ENCODE measurements at places on chromosomes 1 and 21. TPM values are rescaled to one million over a fixed set of nuclear protein-coding genes. Genes with fewer than 3 reads are reported as not detected.

TRPM2 gene
- 2.0 TPM for total RNA-seq

KCND3 gene
- total RNA-seq, result 8.9 TPM

MUTYH gene
- 11.1 TPM for total RNA-seq

- DNase-seq, result no peak
- no peak overlapping the region for H3K4me3 ChIP-seq
- H3K27ac ChIP-seq, result no peak overlapping the region
- H3K4me1 ChIP-seq, result no peaks in the 10 kb centered on the region
- no peaks in the 10 kb centered on the region for H3K27me3 ChIP-seq
Observed at GRCh38 chr1:4464478-4464877, 189.9 kb upstream of the AJAP1 start.

DNA sequence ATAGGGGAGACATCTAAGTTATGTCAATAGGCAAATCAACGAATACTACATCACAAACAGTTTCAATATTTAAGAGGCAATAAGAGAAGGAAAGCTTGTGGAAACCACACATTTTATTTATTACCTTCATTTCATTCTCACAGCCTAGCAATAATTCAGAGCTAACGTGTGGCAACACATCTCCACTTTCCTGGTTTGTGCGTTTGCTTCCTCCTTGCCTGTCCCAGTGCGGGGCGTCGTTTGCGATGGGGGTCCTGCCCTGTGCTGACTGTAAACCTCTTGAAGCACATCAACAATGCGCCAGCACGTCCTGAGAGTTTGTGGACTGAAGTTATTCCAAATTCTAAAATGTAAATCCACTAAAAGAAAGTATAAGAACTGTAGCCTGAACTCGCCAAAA, 14.4 kb upstream of the VPS26C start:
- no peaks in the 10 kb centered on the region for H3K36me3 ChIP-seq
- H3K4me1 ChIP-seq, result no peaks in the 10 kb centered on the region

GRCh38 chr1:98119796-98120195, 199.0 kb upstream of the DPYD start:
- no peak overlapping the region for H3K27ac ChIP-seq
- H3K27me3 ChIP-seq, result no peaks in the 10 kb centered on the region
- no peak overlapping the region for H3K4me3 ChIP-seq
- H3K4me1 ChIP-seq, result no peaks in the 10 kb centered on the region
- no peaks in the 10 kb centered on the region for H3K36me3 ChIP-seq

DNA sequence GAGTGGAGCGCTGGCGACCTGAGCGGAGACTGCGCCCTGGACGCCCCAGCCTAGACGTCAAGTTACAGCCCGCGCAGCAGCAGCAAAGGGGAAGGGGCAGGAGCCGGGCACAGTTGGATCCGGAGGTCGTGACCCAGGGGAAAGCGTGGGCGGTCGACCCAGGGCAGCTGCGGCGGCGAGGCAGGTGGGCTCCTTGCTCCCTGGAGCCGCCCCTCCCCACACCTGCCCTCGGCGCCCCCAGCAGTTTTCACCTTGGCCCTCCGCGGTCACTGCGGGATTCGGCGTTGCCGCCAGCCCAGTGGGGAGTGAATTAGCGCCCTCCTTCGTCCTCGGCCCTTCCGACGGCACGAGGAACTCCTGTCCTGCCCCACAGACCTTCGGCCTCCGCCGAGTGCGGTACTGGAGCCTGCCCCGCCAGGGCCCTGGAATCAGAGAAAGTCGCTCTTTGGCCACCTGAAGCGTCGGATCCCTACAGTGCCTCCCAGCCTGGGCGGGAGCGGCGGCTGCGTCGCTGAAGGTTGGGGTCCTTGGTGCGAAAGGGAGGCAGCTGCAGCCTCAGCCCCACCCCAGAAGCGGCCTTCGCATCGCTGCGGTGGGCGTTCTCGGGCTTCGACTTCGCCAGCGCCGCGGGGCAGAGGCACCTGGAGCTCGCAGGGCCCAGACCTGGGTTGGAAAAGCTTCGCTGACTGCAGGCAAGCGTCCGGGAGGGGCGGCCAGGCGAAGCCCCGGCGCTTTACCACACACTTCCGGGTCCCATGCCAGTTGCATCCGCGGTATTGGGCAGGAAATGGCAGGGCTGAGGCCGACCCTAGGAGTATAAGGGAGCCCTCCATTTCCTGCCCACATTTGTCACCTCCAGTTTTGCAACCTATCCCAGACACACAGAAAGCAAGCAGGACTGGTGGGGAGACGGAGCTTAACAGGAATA, 4.2 kb downstream of the TFAP2E start:
- H3K27ac ChIP-seq, result no peak overlapping the region
- H3K36me3 ChIP-seq, result no peaks in the 10 kb centered on the region
- H3K4me3 ChIP-seq, result no peak overlapping the region
- no peaks in the 10 kb centered on the region for H3K27me3 ChIP-seq
- no peaks in the 10 kb centered on the region for H3K4me1 ChIP-seq

DNA sequence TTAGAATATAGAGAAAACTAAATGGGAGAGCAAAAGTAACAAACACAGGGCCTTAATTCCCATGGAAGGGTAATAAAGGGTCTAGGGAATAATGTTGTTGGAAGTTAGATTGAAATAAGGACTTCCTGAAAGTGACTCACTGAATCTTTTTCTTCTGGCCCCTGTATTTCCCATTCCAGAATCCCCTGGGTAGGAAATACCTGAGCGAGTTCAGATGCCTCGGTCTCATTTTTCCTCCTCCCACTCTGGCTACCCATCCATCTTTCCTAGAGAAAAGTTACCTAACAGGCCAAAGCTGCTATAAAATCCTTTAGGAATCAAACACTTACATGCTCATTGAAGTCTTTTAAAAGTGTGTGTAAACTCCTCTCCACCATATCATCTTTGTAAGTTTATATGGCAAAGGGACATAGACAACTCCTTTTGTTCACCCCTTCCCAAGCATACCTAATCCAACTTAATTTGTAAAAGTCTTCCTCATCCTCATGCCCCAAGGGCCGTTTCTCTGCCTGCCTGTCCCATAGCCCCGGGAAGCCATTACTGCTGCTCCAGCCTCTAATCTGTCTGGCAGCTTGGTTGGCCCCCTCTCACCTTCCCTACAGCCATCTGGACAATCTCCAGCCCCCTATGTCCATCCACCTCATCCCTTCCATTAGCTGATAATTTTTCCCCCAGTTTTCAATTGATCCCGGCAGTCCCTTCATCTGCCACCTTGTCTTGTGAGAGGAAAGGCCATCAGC, 3.3 kb upstream of the MEF2D start:
- H3K36me3 ChIP-seq, result no peaks in the 10 kb centered on the region
- peaks cover 37% of the 10 kb centered on the region for H3K4me1 ChIP-seq
- peak; percentile 22 for DNase-seq
- H3K27me3 ChIP-seq, result no peaks in the 10 kb centered on the region
- no peak overlapping the region for H3K4me3 ChIP-seq
- H3K27ac ChIP-seq, result peak overlapping the region; percentile 99

- H3K27ac ChIP-seq, result no peak overlapping the region
- no peaks in the 10 kb centered on the region for H3K4me1 ChIP-seq
- no peaks in the 10 kb centered on the region for H3K36me3 ChIP-seq
- no peak overlapping the region for H3K4me3 ChIP-seq
- DNase-seq, result no peak
Observed at GRCh38 chr1:181451661-181452230, 31.6 kb upstream of the CACNA1E start.

DNA sequence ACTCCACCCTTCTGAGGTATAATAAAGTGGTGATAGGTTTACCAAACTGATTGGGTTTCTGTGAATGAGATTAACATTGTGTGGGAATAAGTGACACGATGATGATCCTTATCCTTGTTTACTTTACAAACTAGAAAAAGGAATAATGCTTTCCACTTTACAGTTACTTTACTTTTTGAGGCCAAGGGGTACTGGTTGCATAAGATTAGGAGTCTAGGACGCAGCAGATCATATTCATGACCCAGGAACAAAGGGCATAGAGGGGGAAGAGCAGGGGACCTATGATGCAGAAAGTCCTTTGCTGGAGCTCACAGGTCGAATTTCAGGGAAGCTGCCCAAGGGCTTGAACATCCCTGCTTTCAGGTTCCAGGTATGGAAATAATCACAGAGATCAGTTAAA, 20.4 kb downstream of the FGGY start:
- H3K27ac ChIP-seq, result no peak overlapping the region
- DNase-seq, result no peak

DNA sequence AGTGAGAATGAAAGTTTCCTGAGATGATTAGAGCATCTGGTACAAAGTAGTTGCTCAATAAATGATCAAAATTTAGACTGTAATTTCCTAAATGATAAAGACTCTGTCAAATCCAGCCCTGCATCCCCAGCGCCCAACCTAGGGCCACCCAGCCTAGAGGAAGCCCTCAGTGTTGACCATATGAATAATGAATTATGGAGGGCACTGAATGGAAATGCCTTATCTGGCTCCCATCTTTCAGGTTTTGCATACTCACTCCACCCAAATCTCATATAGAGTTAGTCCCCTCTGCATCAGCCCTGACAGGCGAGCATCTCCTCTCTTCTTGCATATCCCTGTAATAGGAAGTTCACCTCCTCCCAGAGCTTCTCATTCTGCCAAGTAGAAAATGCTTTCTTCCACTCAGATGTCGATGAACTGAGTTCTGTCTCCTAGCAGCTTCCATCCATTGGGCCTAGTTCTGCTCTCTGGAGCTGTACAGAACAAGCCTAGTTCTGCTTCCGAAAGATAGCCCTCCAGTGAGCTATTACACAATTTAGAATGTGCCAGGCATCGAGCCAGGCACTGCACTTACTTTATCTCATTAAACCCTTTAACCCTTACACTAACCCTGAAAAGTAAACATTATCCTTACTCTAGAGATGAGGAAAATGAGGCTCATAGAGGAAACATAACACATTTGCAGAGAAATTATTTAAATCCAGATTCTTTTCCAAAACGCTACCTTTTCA, 20.9 kb downstream of the COA7 start:
- no peak for DNase-seq
- no peaks in the 10 kb centered on the region for H3K4me1 ChIP-seq
- no peaks in the 10 kb centered on the region for H3K27me3 ChIP-seq
- no peak overlapping the region for H3K4me3 ChIP-seq
- no peaks in the 10 kb centered on the region for H3K36me3 ChIP-seq

GRCh38 chr1:164765557-164765956, 206.6 kb downstream of the PBX1 start:
- peaks cover 58% of the 10 kb centered on the region for H3K4me1 ChIP-seq
- DNase-seq, result no peak
- no peak overlapping the region for H3K4me3 ChIP-seq

GRCh38 chr1:110538075-110538474, 19.1 kb upstream of the KCNA10 start:
- H3K36me3 ChIP-seq, result no peaks in the 10 kb centered on the region
- no peak overlapping the region for H3K27ac ChIP-seq
- no peak for DNase-seq
- H3K4me1 ChIP-seq, result no peaks in the 10 kb centered on the region
- no peak overlapping the region for H3K4me3 ChIP-seq

DNA sequence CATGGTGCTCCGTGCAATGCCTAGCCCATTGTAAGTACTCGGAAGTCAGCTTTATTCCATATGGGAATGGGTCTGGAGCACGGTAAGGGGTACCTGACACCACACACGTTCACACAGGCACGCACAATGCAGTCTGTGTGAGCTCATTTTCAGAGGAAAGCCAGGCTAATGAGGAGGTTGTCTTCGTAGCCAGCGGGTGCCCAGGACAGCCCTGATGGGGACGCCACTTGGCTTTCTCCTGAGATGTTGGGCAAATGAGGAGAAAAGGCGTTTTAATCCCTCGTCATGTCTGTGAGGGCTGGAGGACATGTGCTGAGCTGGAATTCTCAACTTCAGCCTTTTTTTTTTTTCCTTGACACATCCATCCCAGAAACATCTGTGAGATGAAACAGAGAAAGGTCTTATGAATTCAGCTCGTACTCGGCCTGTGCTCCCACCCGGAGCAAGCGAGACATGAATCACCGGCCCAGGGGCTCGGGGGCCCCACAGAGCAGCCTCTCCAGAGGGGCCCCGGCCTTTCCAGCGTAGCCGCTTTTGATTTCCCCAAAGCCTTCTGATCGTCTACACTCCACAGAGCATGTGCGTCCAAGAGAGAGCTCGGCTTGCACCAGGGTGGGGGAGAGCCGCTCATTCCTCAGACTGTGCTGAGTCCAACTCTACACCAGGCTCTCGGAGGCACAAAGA, 125.1 kb downstream of the EPHB2 start:
- H3K36me3 ChIP-seq, result no peaks in the 10 kb centered on the region
- no peaks in the 10 kb centered on the region for H3K4me1 ChIP-seq
- no peak for DNase-seq
- H3K27ac ChIP-seq, result no peak overlapping the region

DNA sequence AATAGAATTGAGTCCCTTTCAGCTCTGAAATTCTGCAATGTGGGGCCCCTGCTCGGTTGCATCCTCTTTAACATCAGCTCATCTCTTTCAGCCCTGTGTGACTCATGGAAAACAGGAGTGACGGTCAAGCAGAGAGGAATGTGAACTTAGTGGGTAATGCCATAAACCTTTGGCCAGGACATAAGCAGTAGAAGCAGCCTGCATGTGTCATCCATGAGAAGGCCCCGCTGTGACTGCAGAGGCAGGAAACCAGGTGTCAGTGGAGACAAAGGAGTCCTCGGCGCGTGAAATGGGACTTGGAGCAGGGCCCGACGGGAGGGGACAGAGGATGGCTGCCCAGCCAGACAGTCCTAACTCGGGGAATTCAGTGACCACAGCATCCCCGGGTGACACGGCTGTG, 21.1 kb upstream of the EPHB2 start:
- H3K27ac ChIP-seq, result no peak overlapping the region
- no peaks in the 10 kb centered on the region for H3K27me3 ChIP-seq
- no peak for DNase-seq
- H3K4me1 ChIP-seq, result no peaks in the 10 kb centered on the region
- no peaks in the 10 kb centered on the region for H3K36me3 ChIP-seq

GRCh38 chr1:59361766-59362165, 64.9 kb downstream of the FGGY start:
- H3K27me3 ChIP-seq, result no peaks in the 10 kb centered on the region
- H3K4me3 ChIP-seq, result no peak overlapping the region
- no peaks in the 10 kb centered on the region for H3K36me3 ChIP-seq

GRCh38 chr1:60245324-60245723, 171.8 kb upstream of the C1orf87 start:
- no peaks in the 10 kb centered on the region for H3K36me3 ChIP-seq
- no peaks in the 10 kb centered on the region for H3K4me1 ChIP-seq
- H3K4me3 ChIP-seq, result no peak overlapping the region
- DNase-seq, result no peak

DNA sequence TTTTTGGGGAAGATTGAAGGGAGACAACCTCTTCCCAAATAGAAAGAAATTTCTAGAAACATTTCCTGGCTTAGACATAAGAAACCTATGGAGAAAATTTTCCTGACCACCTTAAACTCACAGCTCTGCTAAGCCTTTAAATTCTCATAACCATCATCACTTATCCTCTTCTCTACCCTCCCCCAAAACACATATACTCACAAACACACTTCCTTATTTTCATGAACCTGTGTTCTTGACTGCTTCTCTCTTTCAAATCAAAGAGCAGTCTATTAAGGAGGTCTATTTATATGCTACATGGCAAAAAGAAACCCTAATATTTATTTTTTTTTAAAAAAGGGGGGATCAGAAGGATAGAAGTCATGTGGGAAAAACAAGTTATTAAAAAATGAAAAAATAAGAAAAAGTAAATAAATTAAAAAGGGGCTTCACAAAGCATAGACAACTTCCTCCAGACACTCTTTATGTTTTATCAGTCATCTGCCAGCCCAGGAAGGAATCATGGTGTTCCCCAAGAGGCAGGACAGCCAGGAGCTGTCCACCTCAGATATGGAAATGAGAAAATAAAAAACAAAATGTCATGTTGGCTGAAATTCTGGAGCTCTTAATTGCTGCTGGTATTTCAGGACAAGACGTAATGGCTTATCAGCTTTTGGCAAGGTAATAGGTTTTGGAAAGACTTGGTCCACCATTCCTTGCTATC, 12.8 kb upstream of the RGS2 start:
- H3K4me3 ChIP-seq, result no peak overlapping the region
- no peaks in the 10 kb centered on the region for H3K4me1 ChIP-seq
- H3K27ac ChIP-seq, result no peak overlapping the region
- DNase-seq, result no peak
